ENCODE measurements at places on chromosomes 12 and 14. TPM values are rescaled to one million over a fixed set of nuclear protein-coding genes. Genes with fewer than 3 reads are reported as not detected.
A peak's percentile ranks its signal among the peaks of the same experiment; 100 is the strongest.

Gene PSEN1
- total RNA-seq, result 44.5 TPM

Gene ACOT6
- total RNA-seq, result not detected

Gene PMEL
- 0.33 TPM for total RNA-seq

- no peak overlapping the region for H3K4me3 ChIP-seq
- no peak overlapping the region for H3K27ac ChIP-seq
- no peak for DNase-seq
- H3K36me3 ChIP-seq, result no peaks in the 10 kb centered on the region
Observed at GRCh38 chr12:104909761-104910160, 48.3 kb downstream of the SLC41A2 start.

- peaks cover 38% of the 10 kb centered on the region for H3K4me1 ChIP-seq
- DNase-seq, result no peak
- H3K27ac ChIP-seq, result peak overlapping the region; percentile 99
- H3K27me3 ChIP-seq, result no peaks in the 10 kb centered on the region
- peaks cover 5% of the 10 kb centered on the region for H3K36me3 ChIP-seq
Observed at GRCh38 chr12:75943730-75944096, 87.9 kb downstream of the PHLDA1 start.

- H3K36me3 ChIP-seq, result no peaks in the 10 kb centered on the region
- H3K27ac ChIP-seq, result no peak overlapping the region
- no peaks in the 10 kb centered on the region for H3K4me1 ChIP-seq
- no peak for DNase-seq
- H3K4me3 ChIP-seq, result no peak overlapping the region
Observed at GRCh38 chr12:41981758-41982157, 162.9 kb downstream of the GXYLT1 start.

GRCh38 chr14:53127832-53128231 lies 25.3 kb downstream of the DDHD1 start:
- peaks cover 20% of the 10 kb centered on the region for H3K36me3 ChIP-seq
- H3K27ac ChIP-seq, result peak overlapping the region; percentile 18
- H3K4me1 ChIP-seq, result peaks cover 23% of the 10 kb centered on the region
- no peak overlapping the region for H3K4me3 ChIP-seq
- DNase-seq, result no peak

All from activated CD4-positive, alpha-beta memory T cell treated with anti-CD3 and anti-CD28 coated beads, Interleukin-2, amount 10 ng/mL, durations not matched to agents 7 days and 5 days (primary cell).